ENCODE measurements at places on chromosomes 1 and 21.

- DNase-seq, result no peak
Measured at GRCh38 chr1:205228093-205228521, 361 bp downstream of the TMCC2 start.

GRCh38 chr1:72051538-72051937 is 230.8 kb downstream of the NEGR1 start:
- DNase-seq, result no peak

DNA sequence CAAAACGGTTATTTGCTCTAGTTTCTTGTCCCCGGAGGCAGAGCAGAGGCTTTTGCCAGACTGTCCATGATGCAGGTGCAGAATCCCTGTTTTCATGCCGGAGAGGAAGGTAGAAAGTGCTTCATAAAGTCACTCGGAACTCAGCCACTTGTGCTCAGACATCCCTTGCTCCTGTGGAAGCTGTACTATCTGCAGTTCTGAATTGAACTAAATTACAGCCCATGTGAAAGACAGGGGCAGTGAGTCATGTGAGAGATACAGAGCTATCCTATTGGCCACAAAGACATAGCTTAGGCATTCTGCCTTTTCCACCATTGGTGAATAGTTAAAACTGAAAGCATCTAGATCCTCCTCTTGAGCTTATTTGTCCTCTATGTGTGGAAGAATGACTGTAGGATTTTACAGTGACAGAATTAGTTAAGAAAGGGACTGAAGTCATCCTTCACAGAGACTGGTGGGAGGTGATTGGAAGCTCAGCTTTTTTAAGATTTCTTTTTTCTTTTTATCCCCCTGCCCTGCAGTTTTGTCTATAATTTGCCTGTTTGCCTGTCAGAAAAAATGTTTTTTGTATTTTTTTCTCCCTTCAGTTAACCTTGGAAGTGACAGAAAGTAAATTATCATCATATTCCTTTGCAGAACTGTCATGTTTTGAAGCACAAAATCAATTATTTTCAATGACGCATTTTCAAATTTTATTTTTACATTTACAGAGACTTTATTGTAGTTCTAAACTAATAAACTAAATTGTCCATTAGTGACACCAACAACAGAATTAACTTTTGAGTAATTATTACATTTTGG is 298.6 kb downstream of the PTPRC start:
- DNase-seq, result peak; percentile 96

GRCh38 chr1:93021539-93022134 is 57.4 kb upstream of the MTF2 start:
- DNase-seq, result no peak

DNA sequence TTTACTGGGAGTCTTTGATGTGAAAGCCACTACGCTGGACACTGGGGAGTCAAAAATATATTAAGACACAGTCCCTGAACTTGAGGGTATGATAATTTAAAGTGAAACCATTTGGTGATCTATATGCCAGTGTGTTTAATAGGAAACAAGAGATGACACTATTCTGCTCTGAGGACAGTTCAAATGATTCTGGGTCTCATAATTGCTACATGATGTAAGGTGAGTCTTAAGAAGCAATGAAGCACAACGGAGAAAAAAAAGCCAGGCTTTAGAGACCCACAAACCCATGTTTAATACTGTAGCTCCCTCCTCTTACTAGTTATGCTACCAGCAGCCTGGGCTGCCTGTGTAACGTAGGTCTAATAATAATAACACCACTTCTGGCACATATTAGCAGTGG is 14.2 kb upstream of the LRRC8D start:
- DNase-seq, result no peak

DNA sequence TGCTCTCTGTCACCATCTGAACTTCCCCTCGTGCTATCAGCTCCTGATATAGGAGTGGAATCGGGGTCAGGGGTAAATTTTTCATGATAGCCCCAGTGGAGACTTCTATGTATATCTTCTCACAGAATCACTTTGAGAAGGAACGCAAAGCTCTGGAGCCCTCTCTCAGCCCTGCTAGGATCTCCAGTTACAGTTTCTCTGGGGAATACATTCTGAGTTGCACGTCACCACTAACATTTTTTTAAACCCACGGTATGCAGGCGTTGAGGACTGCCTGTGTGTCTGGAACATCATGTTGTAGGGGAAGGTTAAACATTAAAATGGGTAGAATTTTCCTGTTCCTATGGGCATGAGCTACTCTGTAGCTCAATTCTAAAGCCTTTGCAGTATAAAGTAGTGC is 116.4 kb upstream of the FAM78B start:
- no peak for DNase-seq

- no peak for DNase-seq
Measured at GRCh38 chr1:38741341-38741740, 118.2 kb downstream of the RRAGC start.

DNA sequence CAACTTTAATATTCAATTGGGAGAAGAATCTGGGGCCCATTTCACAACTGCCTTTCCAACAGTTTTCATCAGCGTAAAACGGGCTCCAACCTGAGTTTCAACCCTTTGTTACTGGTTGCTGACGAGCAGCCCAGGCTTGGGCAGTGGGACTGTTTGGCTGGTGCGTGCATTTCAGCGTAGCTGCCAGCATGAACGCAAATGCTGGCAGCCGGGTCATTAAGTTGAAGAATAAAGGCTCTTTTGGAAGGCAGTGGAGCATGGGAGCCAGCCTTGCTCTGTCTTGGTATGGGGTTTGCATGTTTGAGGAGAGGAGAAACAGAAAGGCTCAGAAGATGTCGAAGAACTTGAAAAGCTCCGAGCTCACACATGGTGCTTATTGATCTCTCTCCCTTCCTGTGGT is 40.7 kb downstream of the WDR3 start:
- no peak for DNase-seq

DNA sequence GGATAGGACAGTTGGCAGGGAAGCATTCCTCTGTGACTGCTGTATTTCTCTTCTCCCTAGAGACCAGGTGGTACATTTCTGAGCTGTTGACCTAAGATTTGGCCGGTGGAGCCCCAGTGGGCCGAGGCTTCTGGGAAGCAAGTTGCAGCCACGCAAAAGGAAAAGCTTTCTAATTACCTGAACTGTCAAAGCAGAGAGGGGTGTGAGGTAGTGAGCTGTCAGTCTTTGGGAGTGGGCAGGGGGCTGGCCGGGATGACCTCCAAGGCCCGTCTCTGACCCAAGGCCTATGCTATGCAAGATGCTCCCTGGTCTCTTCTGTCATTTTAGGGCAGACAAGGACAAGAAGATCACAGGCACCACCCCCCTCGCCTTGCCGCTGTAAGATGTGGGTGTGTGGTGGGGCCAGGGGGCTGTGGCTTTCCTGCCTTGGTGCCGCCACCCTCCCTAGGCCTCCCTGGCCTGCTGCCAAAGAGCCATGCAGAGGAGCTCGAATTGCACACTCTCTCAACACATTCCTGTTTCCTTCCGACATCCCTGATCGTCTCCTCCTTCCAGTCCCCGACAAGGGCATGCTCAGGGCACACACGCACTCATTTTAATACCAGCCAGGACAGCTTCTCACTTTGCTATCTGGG is 7.7 kb downstream of the PADI1 start:
- DNase-seq, result no peak

- DNase-seq, result no peak
Measured at GRCh38 chr1:966704-967300, 520 bp downstream of the PLEKHN1 start.

GRCh38 chr1:165369255-165369848 is 12.8 kb upstream of the LMX1A start:
- DNase-seq, result no peak

DNA sequence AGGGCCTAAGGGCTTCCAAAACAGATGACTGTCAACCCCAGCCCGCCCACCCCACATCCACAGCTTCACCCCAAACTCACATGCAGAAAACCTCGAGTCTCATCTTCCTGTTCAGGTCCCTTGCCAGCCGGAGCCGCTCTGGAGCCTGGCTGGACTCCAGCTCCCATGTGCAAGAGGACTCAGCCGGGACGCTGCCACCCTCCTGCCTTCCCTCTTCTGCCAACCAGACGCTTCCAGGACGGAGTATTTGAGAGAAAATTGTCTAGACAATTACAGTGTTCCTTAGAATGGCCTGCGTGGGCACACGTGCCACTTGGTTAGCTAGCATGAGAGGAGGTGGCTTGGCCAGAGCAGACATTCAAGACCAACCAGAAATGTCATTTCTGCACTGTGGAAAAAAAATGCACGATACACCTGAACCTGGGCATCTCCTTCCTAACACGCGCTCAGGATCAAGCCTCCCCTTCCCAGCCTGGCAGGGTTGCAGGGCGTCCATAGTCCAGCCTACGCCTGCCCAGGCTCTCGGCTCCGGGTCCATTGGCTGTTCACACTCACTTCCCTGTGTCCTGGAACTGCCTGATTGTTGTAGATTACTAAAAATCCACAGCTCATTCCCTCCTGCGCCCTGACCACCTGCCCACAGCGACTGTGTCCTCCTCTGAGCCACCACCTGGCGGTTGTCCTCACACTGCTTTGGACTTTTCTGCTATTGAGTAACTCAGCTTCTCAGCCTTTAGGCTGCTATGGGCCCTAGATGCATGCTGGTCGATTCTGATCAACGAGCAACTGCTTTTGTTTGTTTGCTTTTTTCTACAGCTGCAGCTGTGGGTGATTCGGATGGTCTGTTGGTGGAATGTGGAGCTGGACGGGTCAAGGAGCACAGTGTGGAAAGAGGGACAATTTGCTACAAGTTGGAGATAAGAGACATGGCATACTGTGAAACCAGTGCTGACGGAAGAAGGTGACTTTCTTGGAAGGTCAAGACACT is at the start of gene CLDN14:
Gene CLDN14, minus strand, starts transcription at position 708 of the 988 bp plus-strand sequence. CDS start 18,427 bp downstream, outside the sequence.
- no peak for DNase-seq

- no peak for DNase-seq
Measured at GRCh38 chr1:77375541-77375940, 93.7 kb downstream of the AK5 start.

GRCh38 chr1:203200916-203201315 is 14.4 kb upstream of the CHI3L1 start:
- no peak for DNase-seq

DNA sequence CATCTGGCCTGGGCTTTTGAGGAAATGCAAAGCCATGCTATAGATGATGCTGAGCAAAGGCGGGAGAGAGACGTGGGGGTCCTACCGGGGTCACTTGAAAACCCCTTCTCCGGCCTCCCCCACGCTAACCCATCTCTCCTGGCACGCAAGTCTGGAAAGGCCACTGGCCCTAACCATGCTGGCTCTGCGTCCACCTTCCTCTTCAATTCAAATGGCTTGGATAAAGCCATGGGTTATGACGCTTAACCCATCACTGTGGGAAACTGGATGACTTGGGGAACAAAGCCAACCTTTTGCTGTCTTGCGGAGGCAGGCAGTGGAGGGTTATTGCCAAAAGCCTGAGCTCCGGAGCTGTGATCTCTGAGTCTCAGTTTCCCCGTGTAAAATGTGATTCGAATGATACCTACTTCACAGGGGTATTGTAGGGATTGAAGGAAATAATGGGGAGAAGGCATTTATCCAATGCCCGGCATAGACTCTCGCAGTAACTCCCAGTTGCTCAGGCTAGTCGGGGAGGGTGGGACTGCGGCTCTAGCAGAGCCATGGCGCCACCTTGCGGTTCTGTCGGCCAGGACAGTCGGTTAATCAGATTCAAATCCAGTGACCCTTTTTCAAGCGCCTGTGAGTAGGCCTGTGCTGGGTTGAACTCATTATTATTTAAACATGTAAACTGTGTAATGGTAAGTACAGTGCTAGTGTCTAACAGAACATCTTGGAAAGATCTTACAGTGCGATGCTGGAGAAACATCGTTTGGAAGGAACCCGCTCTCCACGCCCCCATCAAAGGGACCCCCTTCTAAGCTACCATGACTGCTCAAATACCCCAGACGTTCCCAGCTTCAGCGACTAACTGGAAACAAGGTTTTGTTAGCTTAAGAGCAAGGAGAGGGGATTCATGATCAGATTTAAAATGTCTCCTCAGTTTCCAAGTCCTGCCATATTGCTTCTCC is 20.3 kb downstream of the NEK2 start:
- peak; percentile 53 for DNase-seq

- DNase-seq, result no peak
Measured at GRCh38 chr1:54984131-54984842, 3.9 kb downstream of the TMEM61 start.

DNA sequence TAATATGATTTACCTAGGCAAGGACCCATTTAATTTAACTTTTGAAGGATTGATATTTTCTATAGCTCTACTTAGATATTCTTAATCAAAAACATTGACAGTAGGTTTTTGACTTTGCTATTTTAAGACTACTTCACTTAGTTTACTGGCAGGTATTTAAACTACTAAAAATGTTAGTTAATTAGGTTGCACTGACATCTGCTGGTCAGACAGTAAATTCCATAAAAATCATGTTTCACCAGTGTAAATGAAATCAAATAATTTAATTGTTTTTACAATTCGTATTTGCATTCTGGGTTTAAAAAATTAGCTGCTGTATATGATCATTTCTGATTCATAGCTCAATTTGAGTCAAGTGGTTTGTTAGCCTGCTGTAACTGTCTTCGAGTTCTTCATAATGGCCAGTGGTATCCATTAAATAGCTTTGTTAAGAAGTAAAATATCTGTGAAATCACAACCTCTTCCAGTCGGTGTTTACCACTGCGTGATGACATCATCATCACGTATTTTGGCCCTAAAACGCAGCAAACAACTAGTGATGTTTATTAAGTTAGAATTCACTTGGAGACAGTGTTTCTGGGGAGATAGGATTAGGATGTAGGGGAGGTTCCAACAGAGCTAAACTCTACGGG is 26.2 kb downstream of the EXTL2 start:
- no peak for DNase-seq

GRCh38 chr21:41067709-41068108 is 100.3 kb upstream of the BACE2 start:
- DNase-seq, result no peak

DNA sequence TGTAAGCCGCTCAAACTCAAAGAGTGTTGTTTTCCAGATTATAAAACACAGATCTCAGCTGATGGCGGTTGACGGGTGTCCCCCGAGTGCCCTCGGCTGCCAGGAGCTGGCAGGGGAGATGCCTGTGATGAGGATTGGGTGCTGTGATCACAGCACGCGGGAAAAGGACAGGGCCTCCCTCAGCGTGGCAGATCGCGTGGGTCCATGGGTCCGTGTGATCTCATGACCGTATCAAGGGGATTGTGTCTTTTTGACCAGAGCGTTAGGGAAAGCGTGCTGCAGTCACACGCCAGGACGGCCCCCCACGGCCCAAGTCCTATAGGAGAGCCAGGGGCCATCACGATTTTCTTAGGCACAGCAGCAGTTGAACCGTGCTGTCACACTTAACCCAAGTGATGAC is 51.9 kb downstream of the PDE9A start:
- DNase-seq, result no peak

GRCh38 chr21:34936371-34936789 is 112.7 kb downstream of the RUNX1 start:
- no peak for DNase-seq

- no peak for DNase-seq
Measured at GRCh38 chr1:58045094-58045705, 501.3 kb downstream of the OMA1 start.

Measured in NCI-H2081 treated with DMSO at 0.1 percent for 48 hours (cell line).